Cardiac muscle cell (in vitro differentiated cells and primary cell): ENCODE measurements at places on chromosomes 7 and 10. TPM values are rescaled to one million over a fixed set of nuclear protein-coding genes. Genes with fewer than 3 reads are reported as not detected.

C7orf57 gene
- polyA plus RNA-seq = 0.11 TPM in 1 of 2 replicates, not detected in the other

AKR1C8 gene
- not detected in 2 replicates for polyA plus RNA-seq

RARRES2 gene
- 5.7 and 8.3 TPM in 2 replicates for polyA plus RNA-seq

RNF32 gene
- polyA plus RNA-seq = 0.96 and 2.3 TPM in 2 replicates

CHST12 gene
- polyA plus RNA-seq = 26.8 and 29.3 TPM in 2 replicates

CDCA7L gene
- polyA plus RNA-seq = 26.8 and 52.3 TPM in 2 replicates

MARVELD1 gene
- 41.7 and 55.5 TPM in 2 replicates for polyA plus RNA-seq

CTBP2 gene
- 67.8 and 74.5 TPM in 2 replicates for polyA plus RNA-seq

TRIM50 gene
- not detected in 2 replicates for polyA plus RNA-seq

AIMP2 gene
- polyA plus RNA-seq = 46.8 and 75.0 TPM in 2 replicates

EIF3A gene
- polyA plus RNA-seq = 56.7 and 73.9 TPM in 2 replicates

ZNF804B gene
- polyA plus RNA-seq = not detected in 2 replicates

HOXA13 gene
- not detected in 2 replicates for polyA plus RNA-seq

DNA sequence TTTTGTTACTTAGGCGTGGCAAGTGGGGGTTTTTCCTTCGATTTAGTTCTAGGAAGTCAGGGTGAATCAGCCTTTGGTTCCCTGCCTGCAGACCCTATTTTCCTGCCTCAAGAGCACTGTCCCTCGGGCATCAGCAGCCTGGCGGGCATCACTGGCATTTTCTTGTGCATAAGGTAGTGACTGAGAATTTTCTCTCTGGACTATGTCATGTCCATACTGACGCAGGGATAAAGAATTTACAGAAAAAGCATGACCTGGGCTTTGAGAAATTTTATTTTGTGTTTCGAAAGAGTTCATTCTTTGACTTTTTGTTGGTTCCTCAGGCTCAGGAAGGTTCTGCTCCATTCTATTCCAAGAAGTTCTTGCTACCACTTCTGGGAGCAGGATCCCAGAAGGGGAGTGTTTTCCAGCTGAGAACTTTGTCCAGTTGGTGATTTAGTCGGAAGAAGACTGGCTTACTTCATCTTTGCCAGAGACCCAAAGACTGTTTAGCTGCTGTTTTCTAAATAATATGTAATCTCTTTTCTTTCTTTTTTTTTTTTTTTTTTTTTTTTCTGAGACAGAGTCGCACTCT is 213.9 kb upstream of the SH2B2 start:
- peaks cover 2% of the 10 kb centered on the region for H3K36me3 ChIP-seq
- H3K27me3 ChIP-seq = no peaks in the 10 kb centered on the region
- DNase-seq = peak; percentile 12
- H3K4me3 ChIP-seq = no peak overlapping the region

DNA sequence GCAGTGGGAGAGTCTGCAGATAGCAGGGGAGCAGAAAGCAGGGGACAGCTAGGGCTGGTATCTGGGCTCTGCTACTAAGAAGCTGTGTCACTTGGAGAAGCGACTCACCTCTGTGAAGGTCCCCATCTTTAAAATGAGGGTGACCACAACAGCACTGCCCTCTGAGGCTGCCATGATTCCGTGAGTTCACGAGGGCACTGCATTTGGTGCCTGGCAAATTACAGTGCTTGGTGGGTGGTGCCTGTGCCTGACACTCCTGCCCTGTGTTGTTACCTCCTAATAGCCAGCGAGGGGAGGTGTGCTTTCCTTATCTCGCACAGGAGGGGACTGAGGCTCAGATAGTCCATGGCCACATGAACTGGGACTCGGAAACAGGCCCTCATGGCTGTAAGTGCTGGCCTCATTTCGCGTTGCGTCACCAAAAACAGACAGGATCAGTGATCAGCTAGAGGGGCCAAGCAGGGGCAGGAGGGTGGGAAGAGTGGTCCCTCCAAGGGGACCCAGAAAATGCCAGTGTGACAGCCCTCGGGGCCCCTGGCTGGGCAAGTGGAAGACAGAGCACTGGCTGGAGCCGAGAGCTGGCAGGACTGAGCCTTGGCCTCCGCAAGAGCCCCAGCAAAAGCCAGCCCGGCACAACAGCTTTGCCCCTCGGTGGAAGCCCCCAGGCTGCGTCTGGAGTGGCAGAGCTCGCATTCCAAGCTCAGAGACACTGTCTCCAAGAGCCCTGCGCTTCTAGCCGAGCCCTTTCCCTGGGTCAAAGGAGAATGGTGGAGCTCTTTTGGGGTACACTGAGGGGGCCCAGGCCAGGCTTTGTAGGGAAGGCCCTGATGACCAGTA is 17.3 kb upstream of the BNIP3 start:
- no peaks in the 10 kb centered on the region for H3K27me3 ChIP-seq
- H3K4me3 ChIP-seq = no peak overlapping the region
- no peak for DNase-seq
- no peak overlapping the region for H3K27ac ChIP-seq
- no peaks in the 10 kb centered on the region for H3K36me3 ChIP-seq
- peaks cover 25% of the 10 kb centered on the region for H3K4me1 ChIP-seq

DNA sequence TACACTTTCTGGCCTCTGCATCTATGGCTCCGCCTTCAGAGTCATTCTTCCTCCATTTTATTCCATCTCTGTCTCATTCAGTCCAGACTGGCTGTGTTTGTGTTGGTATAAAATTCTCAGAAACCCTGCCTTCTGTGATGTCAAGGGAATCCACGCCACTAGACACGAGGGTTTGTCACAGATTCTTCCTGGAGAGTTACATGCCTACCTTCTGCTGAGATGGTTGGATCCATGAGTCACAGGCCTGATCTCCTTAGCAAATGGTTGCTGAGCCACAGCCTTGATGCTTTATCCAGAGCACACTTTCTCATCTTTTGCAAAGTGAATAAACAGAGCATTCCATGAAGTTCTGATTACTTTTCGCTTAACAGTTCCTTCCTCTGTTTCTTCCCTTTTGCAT is 35.9 kb upstream of the TSPAN33 start:
- peaks cover 2% of the 10 kb centered on the region for H3K4me1 ChIP-seq
- H3K27ac ChIP-seq = no peak overlapping the region
- DNase-seq = no peak
- H3K27me3 ChIP-seq = no peaks in the 10 kb centered on the region
- no peak overlapping the region for H3K4me3 ChIP-seq
- no peaks in the 10 kb centered on the region for H3K36me3 ChIP-seq

- no peaks in the 10 kb centered on the region for H3K36me3 ChIP-seq
- H3K27me3 ChIP-seq = no peaks in the 10 kb centered on the region
- no peaks in the 10 kb centered on the region for H3K4me1 ChIP-seq
- H3K4me3 ChIP-seq = no peak overlapping the region
Observed at GRCh38 chr10:116777006-116777405, 34.6 kb upstream of the HSPA12A start.

DNA sequence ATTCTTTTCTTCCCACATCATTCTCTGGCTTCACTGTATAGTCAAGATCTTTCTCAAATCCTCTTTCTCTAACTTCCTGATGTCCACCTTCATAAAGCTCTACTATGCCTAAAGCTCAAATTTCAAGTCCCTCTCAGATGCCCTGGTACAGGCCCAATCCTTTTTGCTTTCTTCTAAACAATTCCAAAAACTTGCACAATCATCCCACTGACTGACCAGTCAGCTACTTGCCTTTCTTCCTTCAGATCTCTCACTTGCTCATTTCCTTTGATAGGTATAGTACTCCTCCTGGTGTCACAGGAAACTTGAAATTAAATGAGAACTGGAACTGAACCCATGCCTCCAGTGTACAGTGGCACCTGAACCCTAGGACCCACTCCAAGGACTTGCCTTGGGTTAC is 18.2 kb downstream of the SEC31B start:
- no peak for DNase-seq
- no peak overlapping the region for H3K27ac ChIP-seq
- no peaks in the 10 kb centered on the region for H3K27me3 ChIP-seq
- H3K36me3 ChIP-seq = peaks cover 24% of the 10 kb centered on the region
- no peak overlapping the region for H3K4me3 ChIP-seq

DNA sequence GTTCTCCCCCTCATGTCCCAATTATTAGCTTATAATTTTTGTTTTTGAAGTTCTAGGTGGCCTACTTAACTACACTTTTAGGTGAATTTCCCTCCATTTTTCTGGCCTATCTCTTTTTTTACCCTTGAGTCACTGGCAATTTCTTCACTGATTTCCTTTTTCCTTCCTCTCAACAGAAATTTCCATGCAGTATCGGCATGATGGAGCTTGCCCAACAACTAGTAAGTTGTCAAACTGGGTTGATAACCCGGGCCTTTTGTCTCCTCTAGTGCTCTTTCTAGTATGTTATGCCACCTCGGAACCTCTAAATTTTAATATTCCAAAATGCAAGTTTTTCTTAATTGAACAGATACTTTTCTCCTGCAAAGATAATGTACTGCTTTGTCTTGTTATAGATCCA is 147.1 kb downstream of the MLLT10 start:
- no peaks in the 10 kb centered on the region for H3K36me3 ChIP-seq
- no peak overlapping the region for H3K27ac ChIP-seq
- H3K4me1 ChIP-seq = peaks cover 15% of the 10 kb centered on the region
- no peak for DNase-seq
- H3K4me3 ChIP-seq = no peak overlapping the region
- H3K27me3 ChIP-seq = no peaks in the 10 kb centered on the region

DNA sequence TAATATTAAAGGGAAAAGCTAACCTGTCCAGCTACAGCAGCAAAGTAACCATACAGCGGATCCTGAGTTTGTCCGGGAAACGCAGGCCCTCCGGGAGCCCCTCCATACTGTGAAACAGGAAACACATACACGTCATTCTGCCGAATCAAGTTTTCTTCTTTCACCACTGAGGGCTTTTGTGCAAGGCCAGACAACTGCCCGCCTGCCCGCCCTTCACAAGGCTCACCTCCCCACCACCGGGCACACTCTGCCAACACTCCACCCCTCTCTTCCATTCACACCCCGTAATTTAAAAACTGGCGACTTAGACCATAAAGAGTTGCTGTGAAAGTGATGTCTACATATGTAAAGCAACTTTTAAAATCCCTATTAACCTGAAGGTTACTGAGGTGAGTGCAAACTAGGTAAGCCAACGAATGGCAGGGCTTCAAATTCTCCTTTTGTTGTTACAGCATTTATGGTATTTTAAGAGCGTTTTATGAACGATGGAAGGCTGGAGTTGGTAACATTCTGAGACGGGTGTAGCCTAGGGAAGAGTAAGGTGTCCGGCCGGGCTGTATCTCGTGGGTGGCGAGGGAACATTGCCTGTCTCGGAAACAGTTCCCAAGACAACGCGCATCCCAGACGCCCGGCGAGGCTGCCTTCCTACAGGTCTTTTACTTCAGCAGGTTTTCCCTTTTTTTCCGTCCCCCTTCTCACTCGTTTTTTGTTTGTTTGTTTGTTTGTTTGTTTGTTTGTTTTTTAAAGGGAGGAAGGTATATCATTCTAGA is 817 bp downstream of the SRI start:
- peaks cover 43% of the 10 kb centered on the region for H3K4me1 ChIP-seq
- H3K4me3 ChIP-seq = peak overlapping the region; percentile 94
- peaks cover 5% of the 10 kb centered on the region for H3K36me3 ChIP-seq
- H3K27me3 ChIP-seq = no peaks in the 10 kb centered on the region
- H3K27ac ChIP-seq = peak overlapping the region; percentile 99
- DNase-seq = peak; percentile 71

GRCh38 chr7:3561932-3562331 is 260.9 kb downstream of the SDK1 start:
- peaks cover 11% of the 10 kb centered on the region for H3K4me1 ChIP-seq
- H3K4me3 ChIP-seq = no peak overlapping the region
- no peak overlapping the region for H3K27ac ChIP-seq
- no peaks in the 10 kb centered on the region for H3K36me3 ChIP-seq
- DNase-seq = no peak

GRCh38 chr7:37191797-37192196 is 256.9 kb downstream of the ELMO1 start:
- DNase-seq = no peak
- no peaks in the 10 kb centered on the region for H3K36me3 ChIP-seq
- peaks cover 21% of the 10 kb centered on the region for H3K4me1 ChIP-seq
- H3K27me3 ChIP-seq = no peaks in the 10 kb centered on the region

GRCh38 chr7:111753968-111754367 is 191.7 kb upstream of the IMMP2L start:
- DNase-seq = no peak
- H3K27me3 ChIP-seq = peaks cover 18% of the 10 kb centered on the region
- H3K36me3 ChIP-seq = no peaks in the 10 kb centered on the region
- no peak overlapping the region for H3K27ac ChIP-seq
- no peaks in the 10 kb centered on the region for H3K4me1 ChIP-seq

GRCh38 chr7:2930310-2931033 is 86.4 kb upstream of the GNA12 start:
- no peak overlapping the region for H3K4me3 ChIP-seq
- no peaks in the 10 kb centered on the region for H3K27me3 ChIP-seq
- H3K4me1 ChIP-seq = no peaks in the 10 kb centered on the region
- H3K27ac ChIP-seq = no peak overlapping the region
- DNase-seq = no peak

- no peaks in the 10 kb centered on the region for H3K27me3 ChIP-seq
- no peaks in the 10 kb centered on the region for H3K36me3 ChIP-seq
- no peak for DNase-seq
- H3K4me3 ChIP-seq = no peak overlapping the region
- no peaks in the 10 kb centered on the region for H3K4me1 ChIP-seq
- H3K27ac ChIP-seq = no peak overlapping the region
Observed at GRCh38 chr7:112302566-112302965, 96.1 kb downstream of the ZNF277 start.

DNA sequence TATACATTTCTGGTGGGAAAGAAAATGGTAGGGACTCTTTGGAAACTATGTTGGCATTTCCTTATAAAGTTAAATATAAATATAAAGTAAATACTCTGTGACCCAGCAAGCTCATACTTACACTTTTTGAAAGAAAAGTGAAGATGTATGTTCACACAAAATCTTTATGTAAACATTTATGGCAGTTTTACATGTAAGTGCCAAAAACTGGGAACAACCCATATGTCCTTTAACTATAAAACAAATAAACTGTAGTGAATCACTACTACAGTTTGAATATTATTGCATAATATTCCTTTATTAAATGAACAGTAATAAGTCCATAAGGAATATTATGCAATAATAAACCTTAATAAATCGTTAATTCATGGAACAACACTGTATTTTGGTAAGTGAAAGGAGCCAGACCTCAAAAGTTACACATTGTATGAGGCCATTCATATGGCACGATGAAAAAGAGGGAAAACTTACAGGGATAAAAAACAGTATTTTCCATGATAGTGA is 1660.3 kb upstream of the LRRTM3 start:
- no peak overlapping the region for H3K4me3 ChIP-seq
- no peaks in the 10 kb centered on the region for H3K4me1 ChIP-seq
- no peak overlapping the region for H3K27ac ChIP-seq

DNA sequence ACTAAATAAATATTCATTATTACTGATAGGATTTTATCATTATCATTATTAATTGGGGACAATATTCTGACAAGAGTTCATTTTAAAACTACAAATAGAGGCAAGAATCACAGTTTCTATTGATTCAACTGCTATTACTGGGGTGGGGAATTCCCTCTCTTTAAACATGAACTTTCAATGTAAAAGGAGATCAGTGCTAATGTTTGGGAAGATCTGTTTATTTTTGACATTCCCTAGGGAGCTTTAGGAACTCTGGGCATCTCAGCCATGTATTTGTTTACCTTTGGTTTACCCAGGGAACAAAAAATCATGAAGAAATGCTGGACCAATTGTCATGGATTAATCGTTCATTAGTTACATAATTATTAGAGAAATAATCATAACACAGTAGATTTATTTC is 443.2 kb upstream of the AKR1E2 start:
- no peaks in the 10 kb centered on the region for H3K27me3 ChIP-seq
- H3K4me1 ChIP-seq = peaks cover 5% of the 10 kb centered on the region
- H3K27ac ChIP-seq = no peak overlapping the region
- no peaks in the 10 kb centered on the region for H3K36me3 ChIP-seq
- no peak overlapping the region for H3K4me3 ChIP-seq
- DNase-seq = no peak
